ENCODE measurements at places on chromosomes 3 and 15. TPM values are rescaled to one million over a fixed set of nuclear protein-coding genes. Genes with fewer than 3 reads are reported as not detected.

- no peak for DNase-seq
Observed at GRCh38 chr3:34020726-34021680, 222.6 kb downstream of the PDCD6IP start.

DNA sequence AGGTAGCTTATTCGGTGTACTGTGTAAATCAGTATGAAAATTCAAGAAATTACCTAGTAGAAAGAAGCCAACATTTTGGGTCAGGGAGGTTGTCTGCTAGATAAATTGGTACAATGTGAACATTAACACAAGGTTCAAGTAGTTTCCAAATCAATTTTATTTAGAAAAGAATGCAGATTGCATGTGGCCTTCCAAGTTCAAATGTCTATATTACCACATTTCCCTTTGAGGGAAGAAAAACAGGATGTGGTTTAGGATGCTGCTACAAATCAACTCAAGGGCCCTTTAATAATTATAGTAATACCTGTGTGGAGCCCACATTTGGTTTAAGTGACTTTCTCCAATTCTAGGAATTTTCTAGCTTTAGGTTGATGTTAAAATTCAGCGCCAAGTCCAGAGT, 57.5 kb downstream of the CADPS start:
- DNase-seq = no peak

DNA sequence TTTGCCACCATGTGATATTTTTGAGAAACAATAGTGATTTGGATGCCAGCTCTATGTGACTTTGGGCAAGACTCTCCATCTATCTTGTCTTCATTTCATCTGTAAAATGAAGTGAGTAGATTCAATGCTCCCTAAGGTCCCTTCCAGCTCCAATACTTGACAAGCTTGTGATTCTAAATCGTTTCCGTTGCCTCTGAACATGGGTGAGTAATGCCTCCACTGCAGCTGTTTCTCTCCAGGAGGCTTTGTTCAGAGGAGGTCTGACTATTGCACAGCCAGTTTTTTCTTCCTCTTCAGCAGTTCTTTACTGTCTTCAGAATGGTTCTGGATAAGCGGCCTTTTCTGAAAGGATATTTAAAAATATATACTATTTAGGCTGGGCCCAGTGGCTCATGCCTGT, 14.8 kb upstream of the TMOD3 start:
- DNase-seq = no peak

DNA sequence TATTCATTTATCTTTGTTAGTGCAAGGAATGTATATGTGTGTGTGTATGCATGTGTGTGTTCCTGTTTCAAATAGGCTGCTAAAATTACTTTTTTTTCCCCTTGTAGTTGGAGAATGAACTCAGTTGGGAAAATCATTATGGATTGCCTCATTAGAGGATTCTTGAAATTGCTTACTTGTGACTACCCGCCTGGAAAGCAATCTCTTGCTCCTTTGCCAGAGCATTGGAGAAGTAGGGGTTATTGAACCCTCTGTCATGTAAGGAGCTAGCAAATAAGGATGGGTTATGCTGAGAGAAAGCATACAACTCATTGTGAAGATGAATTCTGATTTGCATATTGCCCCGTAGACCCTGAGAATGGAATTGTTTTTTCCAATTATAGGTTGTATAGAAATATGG, 474.5 kb downstream of the CADM2 start:
- DNase-seq = no peak

GRCh38 chr15:40506964-40507571, 36.3 kb downstream of the CHST14 start:
- peak; percentile 50 for DNase-seq

DNA sequence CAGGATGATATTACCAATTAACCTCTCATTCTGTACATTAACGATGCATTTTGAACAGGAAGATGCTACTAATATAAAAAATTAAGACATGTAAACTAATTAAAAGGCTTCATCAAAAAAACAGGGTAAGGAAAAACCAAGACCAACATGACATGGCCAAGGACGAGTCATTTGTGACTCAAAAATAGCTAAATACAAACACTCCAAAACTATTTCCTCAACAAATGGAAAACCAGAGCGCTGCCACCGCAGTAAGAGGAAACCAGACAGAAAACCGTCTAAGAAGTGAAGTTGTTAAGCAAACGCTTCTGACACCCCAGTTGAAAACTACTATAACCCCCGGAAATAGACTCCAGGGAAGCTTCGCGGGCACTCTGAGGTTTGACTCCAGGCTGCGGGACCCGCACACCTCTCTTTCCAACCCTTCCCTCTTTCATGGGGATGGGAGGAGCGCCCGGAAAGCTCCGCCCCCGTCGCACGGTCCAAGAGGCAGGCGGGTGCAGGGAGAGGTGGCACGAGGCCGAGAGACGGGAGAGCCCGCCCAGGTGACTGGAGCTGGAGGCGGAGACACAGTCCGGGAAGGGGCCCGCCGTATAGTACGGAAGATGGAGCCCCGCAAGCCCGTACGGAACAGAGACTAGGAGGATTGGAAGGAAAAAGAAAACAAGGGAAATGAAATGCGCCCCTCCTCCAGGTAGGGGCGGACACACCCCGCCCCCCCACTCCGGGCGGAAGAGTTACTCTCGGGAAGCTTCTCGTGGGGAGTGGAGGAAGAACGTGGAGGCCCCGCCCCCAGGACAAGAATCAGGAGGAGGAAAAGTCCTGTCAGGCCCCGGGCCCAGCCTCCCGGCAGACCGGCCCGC, 708 bp downstream of the DCAF1 start:
- DNase-seq = peak; percentile 86

DNA sequence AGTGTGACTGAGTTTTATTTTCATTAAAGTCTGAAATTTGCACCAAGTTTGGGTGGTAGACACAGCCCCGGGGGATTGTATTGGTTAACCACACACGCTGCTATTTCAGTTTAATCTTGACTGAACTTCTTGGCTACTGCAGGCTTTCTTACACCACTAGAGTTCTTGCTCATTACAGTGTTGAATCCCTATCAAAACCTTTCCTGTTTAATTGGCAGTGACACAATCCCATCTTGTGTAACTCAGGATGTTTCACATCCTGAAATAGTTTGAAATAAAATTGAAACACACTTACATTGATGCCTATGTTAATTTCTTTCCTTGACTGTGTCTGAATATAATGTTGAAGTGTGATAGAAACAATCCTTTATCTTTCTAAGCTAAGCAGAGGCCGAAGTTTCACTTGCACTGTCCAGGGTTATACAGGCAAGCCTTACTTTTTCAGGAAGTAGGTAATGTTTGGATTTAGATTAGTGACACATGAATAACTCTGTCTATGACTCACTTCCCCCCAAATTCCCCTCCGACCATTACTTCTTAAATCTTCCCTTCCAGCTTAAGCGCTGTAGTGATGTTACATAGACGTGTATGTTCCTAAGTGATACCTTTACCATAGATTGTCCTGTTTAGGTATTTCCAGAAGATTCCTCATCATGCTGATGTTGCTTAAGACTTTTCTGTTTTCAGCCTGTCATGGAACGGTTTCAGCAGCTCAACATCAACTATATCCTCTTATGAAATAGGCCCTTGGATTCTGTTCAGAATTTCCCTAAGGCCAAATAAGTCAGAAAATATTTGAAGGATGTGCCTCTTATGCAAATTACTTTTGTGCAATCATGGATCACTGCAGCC, 16.8 kb downstream of the ATG7 start:
- DNase-seq = no peak

DNA sequence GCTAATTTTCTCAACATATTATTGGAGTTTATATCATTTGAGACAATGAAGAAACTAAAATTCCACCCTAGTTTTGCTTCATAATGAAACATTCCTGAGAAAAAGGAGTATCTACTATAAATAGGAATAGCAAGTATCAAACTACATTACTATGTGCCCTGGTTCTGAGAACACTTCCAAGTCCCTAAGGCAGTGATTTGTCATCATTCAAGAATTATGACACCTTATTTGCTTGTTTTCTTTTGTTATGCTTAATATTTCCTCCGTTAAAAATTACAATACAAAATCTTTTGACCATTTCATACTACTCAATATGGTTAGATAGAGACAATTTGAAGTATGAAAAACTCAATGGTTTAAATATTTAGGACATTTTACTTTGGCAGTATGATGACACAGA, 707.8 kb upstream of the GOLIM4 start:
- DNase-seq = no peak

GRCh38 chr15:101568309-101568708, 78.8 kb upstream of the PCSK6 start:
- DNase-seq = no peak

DNA sequence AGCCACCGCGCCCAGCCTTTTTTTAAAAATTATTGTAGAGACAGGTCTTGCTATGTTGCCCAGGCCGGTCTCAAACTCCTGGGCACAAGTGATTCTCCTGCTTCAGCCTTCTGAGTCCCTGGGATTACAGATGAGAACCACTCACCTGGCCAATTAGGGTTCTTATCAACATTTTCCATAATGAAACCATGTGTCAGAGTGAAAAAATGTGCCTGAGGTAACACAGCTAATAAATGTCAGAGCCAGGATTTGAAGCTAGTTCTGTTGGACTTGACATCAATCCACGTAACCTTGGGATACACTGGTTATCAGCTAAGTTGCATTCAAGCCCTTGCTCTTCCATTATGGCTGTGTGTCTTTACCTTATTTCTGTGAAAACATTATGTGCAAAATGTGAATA, 29.1 kb downstream of the CHST14 start:
- no peak for DNase-seq

DNA sequence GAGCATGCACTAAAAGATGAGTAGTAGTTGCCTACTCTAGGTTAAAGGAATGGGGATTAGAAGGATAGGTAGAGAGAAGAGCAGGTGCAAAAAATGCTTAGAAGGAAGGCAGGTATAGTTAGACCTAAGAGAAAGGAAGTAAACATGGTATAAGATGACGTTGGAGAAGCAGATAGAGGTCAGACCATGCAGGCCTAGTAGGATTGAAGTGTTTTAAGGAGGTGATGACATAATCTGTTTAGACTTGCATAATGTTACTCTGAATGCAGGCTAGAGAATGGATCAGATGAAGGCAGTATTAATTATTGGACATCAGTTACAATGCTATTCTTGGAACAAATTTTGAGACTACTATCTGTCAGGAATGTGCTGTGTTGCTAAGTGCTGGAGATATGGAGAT, 11.1 kb upstream of the ECT2 start:
- no peak for DNase-seq

DNA sequence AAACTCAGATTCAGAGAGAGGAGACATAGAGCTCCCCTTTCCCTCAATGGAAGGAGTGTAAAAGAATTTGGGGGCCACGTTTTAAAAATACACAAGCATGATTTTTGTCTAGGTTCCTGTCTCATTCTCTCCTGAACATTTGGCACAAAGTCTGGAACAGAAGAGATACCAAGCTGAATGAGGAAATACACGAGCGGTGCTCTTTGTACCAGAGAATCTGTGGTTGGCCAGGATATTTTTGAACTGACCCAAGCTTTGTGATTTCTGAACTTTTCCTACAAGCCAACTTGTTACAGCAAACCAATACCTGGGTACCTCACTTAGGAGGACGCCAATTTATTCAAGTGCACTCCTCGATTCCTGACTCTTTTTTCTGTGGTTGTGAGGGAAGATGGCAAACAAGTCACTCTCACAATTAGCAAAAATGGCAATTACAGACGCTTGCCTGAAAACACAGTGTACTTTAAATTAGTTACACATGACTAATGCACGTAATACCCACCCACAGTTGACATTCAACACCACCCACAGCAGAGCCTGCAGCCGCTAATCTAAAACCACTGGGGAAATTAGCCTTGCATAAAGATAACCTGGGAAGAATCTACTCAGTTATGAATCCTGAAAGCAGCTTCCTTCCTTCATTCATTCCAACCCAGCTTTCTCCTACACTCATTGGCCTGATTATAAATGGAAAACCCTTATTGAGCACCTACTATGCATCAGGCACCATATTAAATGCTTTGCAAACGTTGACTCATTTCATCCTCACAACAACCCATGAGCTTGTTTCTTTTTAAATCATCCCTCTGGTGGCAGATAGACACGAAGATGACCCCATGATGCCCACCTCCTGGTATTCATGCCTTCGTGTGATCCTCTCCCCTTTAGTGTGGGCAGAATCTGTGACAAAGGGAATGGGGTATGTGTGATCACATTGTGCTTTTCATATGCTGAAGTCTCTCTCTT, 293.5 kb downstream of the KBTBD8 start:
- DNase-seq = no peak

GRCh38 chr3:170387950-170388349, 30.4 kb downstream of the SKIL start:
- DNase-seq = no peak

C3orf33 gene
- 12.0 TPM for polyA plus RNA-seq

QTRT2 gene
- polyA plus RNA-seq = 24.9 TPM

MOBP gene
- 0.08 TPM for polyA plus RNA-seq

FGF7 gene
- 32.7 TPM for polyA plus RNA-seq

All from right renal cortex interstitium (tissue), 3 donors.